ENCODE measurements at places on chromosomes 7 and 10.

- DNase-seq, result no peak
These were observed 448.6 kb upstream of the NRP1 start for GRCh38 chr10:33783078-33783477.

DNA sequence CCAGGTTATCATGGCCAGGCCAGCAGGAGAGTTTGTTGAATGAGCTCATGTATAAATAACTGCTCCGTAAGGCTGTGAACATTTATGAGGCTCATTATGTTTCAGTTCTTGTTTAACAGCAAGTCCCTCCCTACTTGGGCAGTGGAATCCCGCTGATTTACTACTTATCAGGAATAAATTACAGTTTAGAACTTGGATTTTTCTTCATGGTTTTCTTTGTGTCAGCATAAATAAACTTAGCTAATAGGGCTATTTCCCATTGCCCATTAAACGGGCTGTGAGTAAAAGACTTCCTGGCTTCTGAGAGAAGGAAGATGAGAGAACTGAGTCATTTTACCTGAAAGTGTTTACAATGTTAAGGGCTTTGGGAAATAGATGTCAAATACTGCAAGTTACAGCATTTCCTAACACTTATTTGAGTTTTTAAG is 701.6 kb upstream of the ANKRD30A start:
- DNase-seq, result no peak

- DNase-seq, result peak; percentile 11
These were observed 33.1 kb upstream of the GALNT11 start for GRCh38 chr7:151992375-151992774.

- no peak for DNase-seq
These were observed 724.2 kb downstream of the GATA3 start for GRCh38 chr10:8778713-8779112.

- no peak for DNase-seq
These were observed 300.2 kb downstream of the NEBL start for GRCh38 chr10:20596911-20597310.

GRCh38 chr10:14312014-14312413 is 18.7 kb downstream of the FRMD4A start:
- DNase-seq, result no peak

DNA sequence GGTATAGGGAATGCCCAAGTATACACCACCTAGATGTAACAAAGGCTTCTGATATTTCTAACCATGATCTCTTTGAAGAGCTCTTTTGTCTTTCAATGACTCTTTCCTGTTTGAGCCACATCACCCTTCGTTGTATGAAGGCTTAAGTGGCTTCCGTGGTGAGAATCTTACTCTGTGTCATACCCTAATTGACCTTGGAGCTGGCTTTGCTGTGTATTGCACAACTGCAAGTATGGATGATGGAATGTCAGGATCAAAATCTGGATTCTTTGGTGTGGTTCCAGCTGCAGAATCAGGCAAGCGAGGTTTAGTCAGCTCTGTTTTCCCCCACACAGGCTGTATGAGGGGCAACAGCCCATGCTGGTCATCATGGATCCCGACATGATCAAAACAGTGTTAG is 16.0 kb downstream of the CYP3A43 start:
- no peak for DNase-seq

DNA sequence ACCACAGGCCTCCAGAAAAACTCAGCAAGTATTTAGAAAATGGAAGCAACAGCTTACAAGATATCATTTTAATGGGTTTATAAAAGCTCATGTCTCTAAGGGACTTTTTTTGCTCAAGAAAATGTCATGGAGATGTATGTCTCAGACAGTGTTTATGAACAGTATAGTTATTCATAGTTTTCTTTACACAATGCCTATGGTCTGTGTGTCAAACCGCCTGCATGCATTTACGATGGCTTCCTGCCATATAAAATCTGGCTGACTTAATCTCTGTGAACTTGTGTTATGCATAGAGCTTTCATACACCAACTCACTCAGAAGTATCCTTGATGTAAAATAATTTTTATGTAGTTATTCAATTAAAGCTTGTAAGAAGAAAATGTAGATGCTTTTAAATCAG is 1314.2 kb upstream of the LRRTM3 start:
- no peak for DNase-seq

DNA sequence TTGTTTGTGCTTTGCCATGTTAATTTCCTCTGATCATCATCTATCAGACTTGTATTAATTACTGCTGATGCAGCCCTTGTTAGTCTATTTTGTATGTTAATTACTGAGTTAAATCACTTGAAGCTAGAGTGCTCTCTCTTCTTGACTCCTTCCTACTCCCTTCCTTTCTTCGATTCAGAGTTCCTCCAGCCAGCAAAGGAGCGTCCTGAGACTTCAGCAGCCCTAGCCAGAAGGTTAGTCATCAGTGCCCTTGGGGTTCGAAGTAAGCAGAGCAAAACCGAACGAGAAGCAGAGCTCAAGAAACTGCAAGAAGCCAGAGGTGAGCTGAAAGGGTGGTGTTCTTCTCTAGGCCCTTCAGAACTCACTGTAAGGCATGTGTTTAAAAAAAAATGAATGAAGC is 32.1 kb downstream of the LOXL4 start:
- no peak for DNase-seq

DNA sequence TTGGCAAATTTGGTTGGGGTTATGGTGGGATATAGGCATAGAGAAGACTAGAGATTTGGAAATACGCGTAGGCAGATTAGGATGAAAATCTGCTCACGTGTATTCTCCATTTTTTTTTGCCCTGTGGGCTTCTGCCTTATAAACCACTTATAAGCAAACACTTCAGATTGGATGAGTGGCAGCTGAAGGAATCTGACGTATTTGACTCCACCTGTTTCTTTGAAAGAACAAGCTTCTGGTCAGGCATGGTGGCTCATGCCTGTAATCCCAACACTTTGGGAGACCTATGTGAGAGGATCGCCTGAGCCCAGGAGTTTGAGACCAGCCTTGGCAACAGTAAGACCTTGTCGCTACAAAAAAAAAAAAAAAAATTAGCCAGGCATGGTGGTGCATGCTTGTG is 5.1 kb downstream of the STK31 start:
- no peak for DNase-seq

DNA sequence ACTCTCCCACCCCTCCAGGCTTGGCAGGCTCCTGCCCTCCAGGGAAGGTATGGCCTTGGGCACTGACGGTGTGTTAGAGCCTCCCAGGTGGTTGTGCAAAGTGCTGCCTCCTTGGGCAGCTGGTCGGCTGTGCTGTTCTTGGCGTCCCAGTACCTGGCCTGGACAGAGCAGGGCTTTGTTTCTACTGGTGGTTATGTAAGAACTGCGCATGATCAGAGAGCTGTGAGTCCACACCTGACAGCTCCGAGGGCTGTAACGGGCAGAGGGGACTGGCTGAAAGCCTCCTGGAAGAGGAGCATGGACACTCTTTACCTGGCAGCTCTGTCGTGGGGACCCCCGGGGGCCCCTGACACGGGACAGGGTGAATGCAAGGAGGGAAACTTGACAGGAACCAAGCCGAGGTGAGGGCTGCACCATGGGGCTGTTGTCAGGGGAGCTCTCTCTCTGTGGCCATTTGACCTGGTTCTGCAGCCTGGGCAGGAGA is 3.1 kb upstream of the SFRP5 start:
- no peak for DNase-seq

DNA sequence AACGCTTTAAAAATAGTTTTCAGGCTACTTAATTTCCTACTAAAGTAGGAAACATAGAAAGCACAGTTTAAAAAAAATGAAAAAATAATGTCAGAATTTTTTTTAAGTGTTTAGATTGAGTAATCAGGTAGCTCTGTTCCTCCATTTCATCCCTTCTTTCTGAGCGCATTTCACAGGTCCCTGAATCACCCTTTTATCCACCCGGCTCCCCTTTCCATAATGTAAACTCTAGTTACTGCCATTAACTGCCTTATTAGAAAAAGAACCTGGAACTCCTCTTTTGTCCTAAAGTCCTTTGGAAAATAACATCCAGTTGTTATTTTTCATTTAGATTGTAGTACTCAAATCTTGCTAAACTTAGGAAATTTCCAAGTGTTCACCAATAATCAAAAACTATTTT is 5.8 kb downstream of the KCND2 start:
- DNase-seq, result no peak

DNA sequence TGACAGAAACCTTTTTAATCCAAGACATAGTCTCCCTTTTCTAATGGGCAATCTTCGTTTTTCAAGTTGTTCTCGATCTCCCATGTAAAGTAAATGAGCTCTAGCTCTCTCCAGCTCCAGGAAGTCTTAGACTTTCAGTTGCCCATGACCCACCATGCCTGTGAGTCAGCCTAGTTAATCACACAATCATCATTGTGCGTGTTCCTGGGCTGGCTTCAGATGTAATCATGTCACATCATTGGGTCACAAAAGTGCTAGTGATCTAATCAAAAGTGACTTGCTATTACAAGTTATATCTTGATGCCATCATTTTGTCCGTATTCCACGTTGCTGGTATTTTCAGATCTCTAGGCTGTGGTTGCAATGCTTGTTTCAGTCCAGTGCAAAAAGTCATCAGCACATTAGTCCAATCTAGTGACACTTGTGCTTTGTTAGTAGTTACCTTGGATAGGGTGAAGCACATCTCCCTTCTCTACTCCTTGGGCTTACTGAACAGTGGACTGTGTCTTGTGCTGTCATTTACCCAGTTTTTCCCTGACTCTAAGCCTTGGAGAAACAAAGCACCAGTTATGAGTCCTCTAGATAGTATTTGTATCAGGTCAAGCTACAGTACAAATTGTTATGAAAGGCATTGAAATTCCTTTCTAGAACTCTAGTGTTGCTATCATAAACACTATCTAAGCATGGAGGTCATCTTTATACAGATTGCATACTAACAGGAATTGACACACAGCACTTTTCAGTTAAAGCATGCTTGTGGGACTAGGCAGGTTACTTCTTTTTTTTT is 316.6 kb downstream of the GFRA1 start:
- DNase-seq, result no peak

DNA sequence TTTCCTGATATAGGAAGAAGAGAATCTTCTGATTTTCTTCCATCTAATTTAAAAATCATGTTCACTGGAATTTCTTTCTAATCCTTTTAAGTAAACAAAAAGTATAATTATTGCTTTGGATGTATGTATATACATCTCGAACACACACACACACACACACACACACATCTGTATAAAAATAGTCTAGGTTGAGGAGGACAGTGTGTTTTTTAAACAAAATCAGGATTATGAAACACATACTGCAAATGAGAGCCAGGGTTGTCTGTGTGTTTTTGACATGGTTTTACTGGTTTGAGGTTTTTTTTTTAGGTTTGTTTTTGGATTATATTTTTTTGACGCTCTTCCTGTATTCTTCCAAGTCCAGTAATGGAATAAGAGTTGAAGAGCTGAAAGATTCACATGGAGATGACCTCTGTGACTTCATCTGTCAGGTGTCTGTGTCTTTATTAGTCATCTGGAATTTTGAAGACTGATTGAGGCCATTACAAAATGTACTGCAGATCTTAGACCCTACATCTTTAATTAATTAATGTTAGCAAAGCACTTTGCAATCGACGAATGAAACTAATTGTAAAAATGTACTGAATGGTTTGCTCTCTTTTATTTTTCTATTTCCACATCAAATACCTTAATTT is 237.1 kb downstream of the SUGCT start:
- no peak for DNase-seq

GRCh38 chr10:13117841-13118783 is 18.1 kb downstream of the OPTN start:
- no peak for DNase-seq

GRCh38 chr7:66296557-66296956 is 91.4 kb downstream of the TPST1 start:
- no peak for DNase-seq

DNA sequence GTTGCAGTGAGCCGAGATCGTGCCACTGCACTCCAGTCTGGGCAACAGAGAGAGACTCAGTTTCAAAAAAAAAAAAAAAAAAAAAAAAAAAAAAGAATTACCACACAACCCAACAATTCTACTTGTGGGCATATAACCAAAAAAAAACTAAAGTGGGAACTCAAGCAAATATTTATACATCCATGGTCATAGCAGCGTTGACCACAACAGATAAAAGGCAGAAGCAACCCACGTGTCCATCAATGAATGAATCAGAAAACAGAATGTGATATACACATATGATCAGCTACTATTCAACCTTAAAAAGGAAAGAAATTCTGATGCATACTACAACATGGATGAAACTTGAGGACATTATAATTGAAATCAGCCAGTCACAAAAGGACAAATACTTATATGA is 179.3 kb upstream of the NEBL start:
- no peak for DNase-seq
